ENCODE measurements at places on chromosomes 3 and 15.

DNA sequence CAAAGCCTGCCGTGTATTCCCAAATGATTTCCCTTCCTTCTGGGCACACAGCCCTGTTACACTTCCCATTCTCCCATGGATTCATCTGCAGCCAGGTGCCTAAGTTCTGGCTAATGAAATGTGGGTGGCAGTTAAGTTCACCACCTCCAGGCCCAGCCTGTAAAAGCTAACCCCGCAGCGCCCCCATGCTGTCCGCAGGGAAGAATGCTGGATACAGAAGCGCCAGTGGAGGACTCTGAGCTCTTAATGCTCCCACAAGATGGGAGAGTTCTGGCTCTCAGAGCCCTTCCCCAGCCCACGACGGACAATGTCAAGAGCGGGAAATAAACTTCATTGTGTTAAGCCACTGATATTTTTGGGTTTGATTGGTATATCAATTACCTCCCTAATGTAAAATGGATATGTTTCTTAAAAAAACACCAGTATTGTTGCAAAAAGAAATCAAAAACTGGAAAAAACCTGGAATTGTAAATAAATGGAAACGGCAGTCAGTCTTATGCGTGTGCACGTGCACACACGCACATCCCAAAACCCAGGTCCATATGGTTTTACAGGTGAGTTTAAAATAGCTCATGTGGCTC, 37.7 kb upstream of the FGD5 start:
- DNase-seq, result no peak

GRCh38 chr3:170511371-170511770, 74.5 kb downstream of the SLC7A14 start:
- no peak for DNase-seq

DNA sequence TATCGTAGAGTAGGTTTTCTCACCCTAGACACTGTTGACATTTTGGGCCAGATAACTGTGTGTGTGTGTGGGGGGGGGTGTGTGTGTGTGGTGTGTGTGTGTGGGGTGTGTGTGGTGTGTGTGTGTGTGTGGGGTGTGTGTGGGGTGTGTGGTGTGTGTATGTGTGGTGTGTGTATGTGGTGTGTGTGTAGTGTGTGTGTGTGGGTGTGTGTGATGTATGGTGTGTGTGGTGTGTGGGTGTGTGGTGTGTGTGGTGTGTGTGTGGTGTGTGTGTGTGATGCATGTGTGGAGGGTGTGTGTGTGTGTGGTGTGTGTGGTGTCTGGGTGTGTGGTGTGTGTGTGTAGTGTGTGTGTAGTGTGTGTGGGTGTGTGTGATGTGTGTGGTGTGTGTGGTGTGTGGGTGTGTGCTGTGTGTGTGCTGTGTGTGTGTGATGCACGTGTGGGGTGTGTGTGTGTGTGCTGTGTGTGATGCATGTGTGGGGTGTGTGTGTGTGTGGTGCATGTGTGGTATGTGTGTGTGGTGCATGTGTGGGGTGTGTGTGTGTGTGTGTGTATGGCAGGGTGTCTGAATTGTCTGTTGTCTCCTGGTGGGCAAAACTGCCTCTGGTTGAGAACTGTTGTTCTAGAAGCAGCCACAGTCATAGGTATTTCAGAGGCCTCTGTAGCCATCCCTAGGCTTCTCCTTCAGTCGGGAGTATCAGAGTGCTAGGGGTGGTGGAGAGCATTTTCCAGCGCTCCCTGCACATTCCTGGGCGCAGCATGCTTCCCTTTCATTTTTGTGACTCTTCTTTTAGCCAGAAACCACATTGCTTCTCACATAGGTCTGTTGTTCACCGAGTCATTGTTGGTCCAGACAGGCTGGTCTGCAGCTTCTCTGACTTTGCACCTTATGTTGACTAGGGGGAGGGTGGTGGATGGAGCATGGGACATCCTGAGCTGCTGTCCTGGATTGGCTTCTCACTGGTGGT, 84.4 kb downstream of the THSD4 start:
- no peak for DNase-seq

- no peak for DNase-seq
These were observed 40.6 kb downstream of the FOXB1 start for GRCh38 chr15:60044636-60045270.

GRCh38 chr3:173584838-173585831, 187.6 kb downstream of the NLGN1 start:
- DNase-seq, result peak; percentile 73

DNA sequence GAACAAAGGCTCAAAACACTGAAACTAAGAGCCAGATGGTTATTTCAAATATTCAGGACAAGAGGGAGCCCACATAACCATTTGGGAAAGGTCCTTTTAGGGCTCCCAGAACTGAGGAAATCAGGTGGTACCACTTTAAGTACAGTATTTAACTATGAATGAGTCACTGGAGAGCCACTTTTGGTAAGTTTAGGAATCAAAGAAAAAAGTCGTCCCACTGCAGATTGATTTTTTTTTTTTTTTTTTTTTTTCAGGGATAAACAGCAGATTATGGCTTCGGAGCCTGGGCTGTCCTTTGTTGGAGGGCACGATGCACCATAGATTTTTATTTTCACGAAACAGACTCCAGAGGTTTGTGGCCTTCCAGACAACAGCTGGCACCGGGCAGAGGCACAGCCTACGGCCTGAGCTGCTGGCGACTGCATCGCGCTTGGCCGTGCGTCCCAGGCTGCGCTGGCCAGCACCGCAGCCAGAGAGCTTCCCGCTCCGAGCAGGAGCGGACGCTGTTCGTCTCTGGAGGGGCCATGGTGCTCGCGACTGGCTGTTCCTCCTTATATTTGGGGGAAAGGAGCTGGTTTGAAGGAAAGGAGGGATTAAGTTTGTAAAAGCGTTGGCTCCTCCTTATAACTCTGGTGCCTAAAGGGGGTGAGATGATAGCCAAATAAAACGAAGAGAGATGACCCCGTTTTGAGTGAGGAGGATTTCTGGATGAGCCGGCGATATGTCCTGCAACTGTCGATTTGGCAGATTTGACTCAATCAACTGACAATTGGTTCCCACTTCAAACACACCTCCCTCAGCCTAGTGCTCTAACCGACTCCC, 152.9 kb upstream of the GOLIM4 start:
- no peak for DNase-seq

DNA sequence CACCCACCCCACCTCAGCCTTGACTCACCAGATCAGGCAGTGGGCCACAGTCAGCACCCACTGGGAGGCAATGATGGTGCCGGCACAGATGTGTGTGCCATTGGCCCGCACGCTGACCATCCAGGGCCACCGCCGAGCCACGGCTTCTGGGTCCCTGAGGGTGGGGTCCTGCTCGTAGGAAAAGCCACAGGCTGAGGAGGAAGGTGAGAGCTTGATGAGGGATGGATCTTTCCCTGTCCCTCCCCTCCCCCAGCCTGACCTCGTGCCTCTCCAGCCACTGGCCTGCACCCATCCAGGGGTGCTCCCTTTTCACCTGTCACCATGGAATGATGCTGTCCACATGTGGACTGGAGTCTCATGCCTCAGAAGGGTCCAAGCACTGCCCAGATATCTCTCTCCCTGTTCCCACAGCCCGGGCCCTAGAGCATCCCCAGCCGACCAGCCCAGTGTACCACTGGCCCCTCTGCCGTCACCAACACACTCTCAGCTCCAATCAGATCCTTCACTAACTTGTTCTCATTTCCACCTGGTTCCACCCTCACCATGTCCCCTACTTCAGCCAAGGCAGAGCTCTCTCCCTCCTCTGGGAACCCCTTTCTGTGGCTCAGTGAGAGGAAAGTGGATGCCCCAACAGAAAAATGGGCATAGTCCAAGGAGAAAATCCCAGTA, 2.0 kb downstream of the PRSS50 start:
- no peak for DNase-seq

GRCh38 chr3:74267588-74268184, 346.8 kb downstream of the CNTN3 start:
- no peak for DNase-seq

GRCh38 chr15:34718681-34719665, 35.8 kb downstream of the GJD2 start:
- peak; percentile 10 for DNase-seq

DNA sequence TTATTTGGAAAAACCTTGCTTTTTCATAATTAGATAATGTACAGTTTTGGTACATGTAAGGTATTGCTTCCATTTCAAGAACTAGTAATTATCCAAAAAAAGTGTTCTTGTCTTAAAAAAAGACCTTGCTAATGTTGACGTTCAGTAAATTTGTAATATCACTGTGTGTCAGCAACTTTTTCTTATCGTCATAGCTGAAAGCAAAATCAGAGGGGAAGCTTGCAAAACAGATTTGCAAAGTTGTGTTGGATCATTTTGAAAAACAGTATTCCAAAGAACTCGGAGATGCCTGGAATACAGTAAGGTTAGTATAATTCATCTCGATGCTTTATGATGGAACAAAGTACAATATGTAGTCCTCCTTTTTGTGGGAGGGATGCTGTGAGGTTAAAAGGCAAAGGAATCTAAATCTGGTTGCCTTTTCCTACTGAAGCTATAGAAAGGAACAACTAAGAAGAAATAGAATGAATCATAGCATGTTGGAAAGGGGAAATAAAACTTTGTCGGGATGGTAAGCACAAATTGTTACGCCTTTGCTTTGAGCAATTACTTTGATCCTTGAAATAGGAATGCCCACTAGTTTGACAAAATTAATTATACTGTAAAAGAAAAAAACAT, 1.5 kb downstream of the NSUN3 start:
- no peak for DNase-seq

Data from NCI-H1694 (cell line).